COR-L47 (cell line): ENCODE measurements at places on chromosomes 6 and 20.

GRCh38 chr6:106745824-106746582 lies 116.6 kb downstream of the QRSL1 start:
- DNase-seq: no peak

GRCh38 chr6:67880939-67881705 lies 754.0 kb upstream of the ADGRB3 start:
- DNase-seq: no peak

DNA sequence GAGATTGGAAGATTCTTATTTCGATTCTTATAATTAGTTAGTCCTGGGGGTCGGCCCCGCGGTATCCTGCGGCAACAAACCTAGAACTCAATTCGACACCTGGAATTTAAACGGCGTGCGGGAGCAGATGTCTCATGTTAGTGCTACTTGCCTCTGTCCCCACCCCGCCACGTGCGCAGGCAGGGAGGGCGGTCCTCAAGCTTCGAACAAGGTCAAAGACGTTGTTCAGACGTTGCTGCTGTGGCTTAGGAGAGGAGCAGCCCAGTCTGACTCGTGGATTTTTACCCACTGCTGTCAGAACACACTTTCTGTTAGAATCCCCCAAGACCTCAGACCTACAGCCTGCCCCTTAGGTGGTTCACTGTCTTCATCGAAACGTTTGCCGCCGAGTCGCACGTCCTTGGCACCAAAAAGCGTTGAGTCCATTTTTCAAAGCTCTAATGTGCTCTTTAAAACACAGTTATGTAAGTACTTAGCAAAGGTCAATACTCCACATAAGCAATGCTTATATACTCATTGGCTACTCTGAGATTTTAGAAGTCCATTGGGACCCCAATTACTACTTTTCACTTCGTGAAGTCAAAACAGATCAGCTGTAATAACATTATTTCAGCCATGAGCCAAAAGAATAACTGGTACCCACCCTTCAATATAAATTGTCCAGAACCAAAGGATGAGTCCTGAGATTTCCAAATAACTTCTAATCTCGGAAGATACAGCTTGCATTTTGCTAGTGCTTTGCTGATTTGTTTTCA lies 2.7 kb upstream of the C6orf62 start:
- DNase-seq: no peak

DNA sequence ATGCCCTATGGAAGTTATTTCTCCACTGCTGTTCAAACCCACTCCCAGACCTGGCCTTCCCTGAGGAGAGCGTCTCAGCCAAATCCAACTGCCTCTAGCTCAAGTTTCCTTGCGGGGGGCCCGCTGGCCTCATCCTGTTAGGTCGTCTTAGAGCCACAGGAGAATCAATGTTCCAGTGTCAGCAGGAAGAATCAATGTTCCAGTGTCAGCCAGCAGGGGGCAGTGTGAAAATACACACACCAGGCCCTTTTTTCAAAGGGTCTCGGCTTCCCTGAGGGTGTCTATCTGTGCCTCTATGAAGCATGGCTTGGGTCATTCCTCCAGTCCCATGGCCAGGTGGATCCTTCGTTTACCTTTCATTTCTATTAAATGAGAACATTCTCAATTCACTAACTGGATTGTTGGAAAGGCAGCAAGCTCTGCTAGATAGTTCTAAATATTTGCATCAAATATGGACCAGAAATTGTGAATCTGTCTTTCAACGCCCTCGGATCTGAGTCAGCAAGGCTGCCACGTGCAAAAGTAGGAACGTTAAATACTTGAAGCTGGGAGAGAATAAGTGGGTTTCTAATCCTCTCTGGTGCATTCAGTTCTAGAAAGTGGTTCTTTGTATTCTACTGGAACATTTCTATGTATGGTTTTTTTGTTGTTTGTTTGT lies 19.2 kb downstream of the PRND start:
- peak; percentile 20 for DNase-seq

DNA sequence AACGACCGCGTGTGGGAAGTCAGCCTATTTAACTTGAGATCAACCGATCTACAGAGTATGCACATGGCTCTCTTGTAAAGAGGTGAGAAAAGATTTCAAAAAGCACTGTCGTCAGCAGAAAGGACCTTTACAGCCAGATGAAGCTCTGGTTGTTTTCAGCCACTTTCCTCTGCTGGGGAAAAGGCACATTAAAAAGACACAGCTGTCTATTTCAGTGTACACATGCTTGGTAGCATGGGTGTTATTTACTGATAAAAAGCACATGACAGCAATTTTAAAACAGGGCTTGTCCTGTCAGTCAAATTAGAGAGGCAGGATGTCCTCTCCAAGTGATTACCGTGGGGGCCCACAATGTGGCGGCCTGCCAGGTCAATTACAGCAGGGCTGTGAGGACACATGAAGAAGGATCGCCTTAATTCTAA lies 188.9 kb downstream of the PRKN start:
- peak; percentile 61 for DNase-seq

GRCh38 chr20:10828180-10828579 lies 154.4 kb upstream of the JAG1 start:
- DNase-seq: no peak

- no peak for DNase-seq
Measured at GRCh38 chr6:150684714-150685459, 85.2 kb downstream of the PLEKHG1 start.

GRCh38 chr20:22533823-22534751 lies 50.3 kb downstream of the FOXA2 start:
- no peak for DNase-seq

DNA sequence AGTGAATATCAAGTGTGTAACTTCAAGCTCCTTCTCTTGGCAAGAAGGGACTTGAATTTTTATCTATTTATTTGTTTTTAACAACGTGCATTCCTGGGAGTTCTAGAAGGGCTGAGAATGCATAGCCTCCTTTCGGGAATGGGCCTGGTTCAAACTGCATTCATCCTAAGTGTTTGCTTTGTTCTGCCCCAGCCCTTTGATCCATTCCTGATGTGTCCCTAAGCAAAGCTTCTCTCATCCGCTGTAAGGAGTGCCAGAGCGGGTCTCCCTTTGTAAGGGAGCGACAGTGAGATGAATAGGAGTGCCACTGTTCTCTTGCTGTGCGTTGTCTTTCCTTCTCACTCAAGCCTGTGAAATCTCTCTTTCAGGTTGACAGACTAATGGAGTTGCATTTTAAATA lies 61.0 kb upstream of the VSTM2L start:
- no peak for DNase-seq

- DNase-seq: no peak
Measured at GRCh38 chr20:38395165-38395564, 40.0 kb downstream of the SNHG17 start.

DNA sequence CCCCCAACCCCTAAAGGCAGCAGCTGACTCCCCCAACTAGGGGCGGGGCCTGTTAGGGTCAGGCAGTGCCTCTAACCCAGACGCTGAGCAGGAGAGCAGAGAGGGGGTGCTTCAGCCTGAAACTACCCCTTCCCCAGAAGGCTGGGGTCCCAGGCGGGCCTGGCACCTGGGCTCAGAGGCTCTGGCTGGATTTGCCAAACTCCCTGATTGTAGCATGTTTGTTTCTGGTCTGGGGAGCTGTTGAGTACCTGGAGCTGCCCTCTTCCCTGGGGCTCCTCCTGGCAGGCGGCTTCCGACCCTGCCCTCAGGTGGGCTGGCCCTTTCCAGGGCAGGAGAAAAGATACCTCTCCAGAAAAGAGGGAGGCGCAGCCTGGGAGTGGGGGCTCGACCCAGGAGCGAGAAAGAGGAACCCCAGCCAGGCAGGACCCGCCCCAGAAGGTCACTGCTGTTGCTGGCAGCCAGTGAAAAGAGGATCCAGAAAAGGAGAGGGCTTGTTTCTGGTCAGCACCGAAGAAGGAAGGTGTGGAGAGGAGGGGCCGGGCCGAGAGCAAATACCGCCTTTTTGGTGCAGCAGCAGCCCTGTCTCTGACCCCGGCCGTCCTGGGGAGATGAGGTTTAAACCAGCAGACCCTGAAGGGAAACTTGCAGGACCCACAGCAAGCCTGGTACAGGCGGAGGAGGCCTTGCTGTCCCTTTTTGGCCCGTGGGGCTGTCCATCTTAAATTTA lies 810 bp upstream of the ABHD16B start:
- no peak for DNase-seq

- no peak for DNase-seq
Measured at GRCh38 chr6:142945446-142946180, 637 bp upstream of the HIVEP2 start.

- no peak for DNase-seq
Measured at GRCh38 chr6:134928151-134928900, 21.6 kb downstream of the ALDH8A1 start.

GRCh38 chr6:70668499-70668812 lies 773 bp downstream of the SMAP1 start:
- peak; percentile 74 for DNase-seq

- no peak for DNase-seq
Measured at GRCh38 chr20:56160956-56161355, 87.6 kb upstream of the MC3R start.

- DNase-seq: no peak
Measured at GRCh38 chr6:46454691-46455090, 36.6 kb downstream of the RCAN2 start.

- DNase-seq: no peak
Measured at GRCh38 chr20:18101125-18101810, 36.4 kb upstream of the KAT14 start.

GRCh38 chr6:139240161-139241010 lies 51.4 kb downstream of the TXLNB start:
- DNase-seq: peak; percentile 14

- DNase-seq: no peak
Measured at GRCh38 chr20:56628873-56629463, at the start of gene TFAP2C. TSS of gene TFAP2C (plus strand) at chr20:56629306. CDS start at chr20:56629545, 239 bp downstream.

GRCh38 chr6:146946559-146946958 lies 257.7 kb upstream of the STXBP5 start:
- no peak for DNase-seq

DNA sequence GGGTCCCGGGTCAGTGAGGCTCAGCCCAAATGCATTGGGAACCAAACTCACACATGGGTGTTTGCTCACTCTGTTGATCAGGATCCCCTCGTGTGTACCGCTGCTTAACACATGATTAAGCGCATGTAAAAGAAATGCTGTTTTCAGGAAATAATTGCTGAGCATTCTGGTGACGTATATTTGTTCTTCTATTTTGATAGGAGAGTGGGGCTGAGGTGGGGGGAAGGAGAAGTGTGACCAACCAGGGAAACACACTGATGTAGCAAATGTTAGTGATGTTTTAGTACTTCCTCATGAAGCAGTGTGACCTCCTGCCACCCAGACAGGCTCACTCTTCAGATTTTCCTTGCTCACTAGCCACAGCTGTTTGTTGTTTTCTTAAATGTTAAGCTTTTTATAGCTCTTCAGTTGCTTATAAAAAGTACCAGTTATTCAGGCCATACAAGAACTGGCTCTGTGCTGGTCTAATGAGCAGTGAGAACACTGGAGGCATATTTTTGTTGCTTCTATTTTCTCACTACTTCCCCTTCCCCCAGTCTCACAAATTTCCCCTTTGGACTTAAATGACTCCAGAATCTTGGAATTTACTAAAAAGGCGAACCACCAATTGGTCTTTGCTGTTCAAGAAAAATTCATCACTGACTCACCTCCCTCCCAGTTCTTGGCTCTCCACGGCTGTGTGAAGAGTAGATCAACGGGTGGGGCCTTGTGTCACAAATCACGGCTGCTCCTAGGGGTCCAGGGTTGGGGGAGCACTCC lies 79.2 kb upstream of the BACH2 start:
- DNase-seq: no peak

DNA sequence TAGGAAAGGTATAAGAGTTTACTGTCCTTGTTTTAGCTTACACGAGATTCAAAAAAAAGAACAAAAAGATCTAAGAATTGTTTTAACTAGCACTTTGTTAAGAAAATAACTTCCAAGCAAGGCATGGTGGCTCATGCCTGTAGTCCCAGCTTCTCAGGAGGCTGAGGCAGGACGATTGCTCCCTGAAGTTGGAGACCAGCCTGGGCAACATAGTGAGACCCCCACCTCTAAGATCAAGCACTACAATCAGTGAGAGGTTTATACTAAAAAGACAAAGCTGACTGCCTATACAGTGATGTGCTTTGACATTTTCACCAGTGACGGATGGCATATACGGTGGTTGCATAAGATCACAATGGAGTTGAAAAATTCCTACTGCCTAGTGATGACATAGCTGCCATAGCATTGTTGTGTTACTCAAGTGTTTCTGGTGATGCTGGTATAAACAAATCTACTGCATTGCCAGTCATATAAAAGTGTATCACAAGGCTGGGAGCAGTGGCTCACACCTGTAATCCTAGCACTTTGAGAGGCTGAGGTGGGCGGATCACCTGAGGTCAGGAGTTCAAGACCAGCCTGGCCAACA lies 68.6 kb downstream of the B4GALT5 start:
- DNase-seq: no peak
